ENCODE measurements at places on chromosomes 4 and X.

DNA sequence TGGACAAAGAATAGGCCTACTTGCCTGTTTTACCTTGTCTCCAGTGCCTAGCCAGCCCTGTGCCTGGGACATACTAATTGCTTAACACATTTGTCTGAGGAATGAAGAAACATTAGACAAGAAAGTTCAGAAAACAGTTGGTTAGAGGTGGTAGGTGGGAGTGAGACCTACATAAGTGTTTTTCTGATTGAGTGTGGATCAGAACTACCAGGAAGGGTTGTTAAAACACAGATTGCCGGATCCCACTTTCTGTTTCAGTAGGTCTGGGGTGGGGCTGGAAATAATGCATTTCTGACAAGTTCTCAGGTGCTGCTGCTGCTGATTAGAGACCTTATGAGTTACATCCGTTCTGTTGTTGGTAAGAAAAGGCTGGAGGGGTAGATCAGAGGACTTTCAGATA is 5.7 kb upstream of the JADE1 start:
- no peak for DNase-seq

GRCh38 chr4:112348488-112349158 is 51.5 kb downstream of the ALPK1 start:
- peak; percentile 85 for DNase-seq

- no peak for DNase-seq
Observed at GRCh38 chrX:124392794-124393193, 46.4 kb downstream of the SH2D1A start.

- DNase-seq: peak; percentile 40
Observed at GRCh38 chrX:49838374-49838773, 9.3 kb downstream of the PAGE4 start.

DNA sequence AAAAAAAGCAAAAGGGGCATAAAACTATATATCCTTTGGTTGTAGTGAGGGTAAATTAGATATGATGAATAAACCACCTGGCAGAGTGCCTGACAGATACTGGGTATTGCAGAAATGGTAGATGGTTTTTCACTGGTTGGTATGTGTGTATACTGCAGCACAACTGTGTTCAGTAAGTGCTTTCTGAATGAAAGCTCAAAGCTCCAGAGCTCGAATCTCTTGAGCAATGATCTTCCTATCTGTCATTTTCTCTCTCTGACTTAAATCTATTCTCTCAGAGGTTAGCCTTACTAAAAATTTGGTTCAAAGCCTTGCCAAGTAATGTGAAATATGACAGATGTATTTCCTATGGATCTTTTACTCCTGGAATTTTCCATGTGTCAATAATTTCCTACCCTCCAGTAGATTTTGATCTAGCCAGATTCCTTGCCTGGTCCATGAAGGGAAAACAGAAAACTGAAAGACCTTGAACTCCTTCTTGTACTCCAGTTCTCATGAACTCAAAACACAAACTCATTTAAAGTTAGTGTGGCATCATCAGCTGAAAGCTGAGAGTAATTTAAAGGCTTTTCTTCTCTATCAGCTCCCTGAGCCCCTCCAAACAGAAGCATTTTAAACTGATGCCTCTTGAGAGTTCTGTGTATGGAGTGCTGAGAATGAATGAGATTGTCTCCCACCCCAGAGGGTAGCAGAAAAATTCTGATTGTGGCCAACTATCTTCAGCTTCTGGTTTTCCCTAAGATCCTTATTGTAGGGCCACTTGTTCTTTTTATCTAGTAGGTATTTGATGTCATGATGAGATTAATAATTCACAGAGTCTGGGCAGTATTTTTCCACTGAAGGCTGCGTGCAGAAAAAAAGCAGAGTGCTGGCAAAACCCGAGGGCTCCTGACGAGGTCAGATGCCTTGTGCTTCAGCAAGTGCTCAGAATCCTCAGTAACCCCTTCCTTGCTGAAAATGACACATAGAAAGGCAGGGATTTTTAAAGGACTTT is 363.4 kb upstream of the BOD1L1 start:
- no peak for DNase-seq

DNA sequence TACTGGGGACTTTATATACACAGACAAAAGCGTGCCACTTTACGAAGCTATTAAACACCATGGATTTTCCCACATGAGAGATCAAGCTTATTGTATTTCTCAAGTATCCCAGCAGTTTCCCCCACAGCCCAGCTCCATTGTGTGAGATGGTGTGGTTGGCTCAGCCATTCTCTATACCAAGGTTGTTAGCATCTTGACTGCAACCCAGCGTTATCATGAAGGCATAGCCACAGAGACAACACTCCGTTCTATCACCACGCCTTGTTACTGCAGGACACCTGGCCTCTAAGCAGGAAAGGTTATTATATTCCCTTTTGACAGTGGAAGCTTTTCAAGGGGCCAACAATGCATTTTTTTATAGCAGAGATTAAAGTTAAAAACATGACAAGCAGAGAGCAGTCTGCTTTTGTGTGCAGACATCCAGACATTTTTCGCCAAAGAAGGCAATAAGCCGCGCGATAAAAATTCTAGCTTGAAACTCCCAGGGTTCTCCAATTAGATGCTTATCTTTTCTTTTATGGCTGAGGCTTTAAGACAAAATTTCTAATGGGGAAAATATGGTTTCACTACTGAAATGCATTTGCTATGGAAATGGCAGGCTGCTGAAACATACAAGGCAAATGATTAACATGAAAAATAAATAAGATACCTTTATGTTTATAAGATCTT is 206.1 kb downstream of the MID1 start:
- DNase-seq: no peak

DNA sequence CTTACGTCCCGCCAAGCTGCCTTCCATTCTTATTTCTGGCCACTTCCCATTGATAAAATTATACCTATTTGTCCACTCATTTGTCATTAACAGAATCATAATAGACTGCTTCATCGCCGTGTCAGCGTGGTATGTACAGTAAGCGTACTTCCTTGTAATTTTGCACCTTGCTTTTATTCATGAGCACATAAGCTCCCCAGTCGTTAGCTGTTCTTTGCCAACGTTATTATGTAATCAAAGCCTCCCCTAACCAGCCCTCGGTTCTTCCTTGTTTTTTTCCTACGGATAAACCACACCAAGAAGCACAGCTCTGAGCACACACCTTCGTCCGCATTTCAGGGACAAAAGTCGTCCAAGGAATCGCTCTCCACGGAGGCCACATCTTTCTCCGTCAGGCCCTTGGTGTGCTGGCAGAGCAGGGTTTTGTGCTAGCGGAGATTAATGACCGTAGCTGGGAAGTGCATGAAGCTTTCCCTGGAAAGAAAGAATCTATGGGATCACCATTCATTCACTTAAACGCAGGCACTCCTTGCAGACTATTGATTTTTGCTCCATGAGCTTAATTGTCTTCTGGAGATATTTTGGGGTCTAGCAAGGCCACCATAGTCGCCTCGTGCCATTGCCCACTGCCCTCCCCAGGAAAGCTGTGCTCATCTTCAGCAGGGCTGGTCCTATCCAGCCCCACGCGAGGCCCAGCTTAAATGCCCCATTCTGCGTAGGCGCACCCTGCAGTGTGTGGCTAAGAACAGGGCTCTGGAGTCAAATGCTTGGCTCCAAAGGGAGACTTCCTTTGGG is 200.9 kb upstream of the PSAPL1 start:
- no peak for DNase-seq

DNA sequence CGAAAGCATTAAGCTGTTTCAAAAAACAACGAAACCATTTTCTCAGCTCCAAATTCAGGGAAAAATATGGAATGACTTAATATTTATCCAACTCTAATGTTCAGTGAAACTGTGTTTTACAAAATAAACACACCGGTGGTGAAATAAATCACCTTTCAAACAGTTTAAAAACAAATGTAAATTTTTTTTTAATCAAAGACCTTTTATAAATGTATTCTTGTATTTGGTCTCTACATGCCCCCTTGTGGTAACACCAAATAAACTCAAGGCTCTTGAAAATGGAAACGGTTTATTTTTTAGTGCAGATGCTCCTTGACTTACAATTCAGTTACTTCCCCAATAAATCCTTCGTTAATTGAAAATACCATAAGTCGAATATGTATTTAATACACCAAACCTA is 45.8 kb upstream of the ITM2A start:
- DNase-seq: no peak

GRCh38 chr4:177938226-177938625 is 496.0 kb upstream of the AGA start:
- DNase-seq: no peak

DNA sequence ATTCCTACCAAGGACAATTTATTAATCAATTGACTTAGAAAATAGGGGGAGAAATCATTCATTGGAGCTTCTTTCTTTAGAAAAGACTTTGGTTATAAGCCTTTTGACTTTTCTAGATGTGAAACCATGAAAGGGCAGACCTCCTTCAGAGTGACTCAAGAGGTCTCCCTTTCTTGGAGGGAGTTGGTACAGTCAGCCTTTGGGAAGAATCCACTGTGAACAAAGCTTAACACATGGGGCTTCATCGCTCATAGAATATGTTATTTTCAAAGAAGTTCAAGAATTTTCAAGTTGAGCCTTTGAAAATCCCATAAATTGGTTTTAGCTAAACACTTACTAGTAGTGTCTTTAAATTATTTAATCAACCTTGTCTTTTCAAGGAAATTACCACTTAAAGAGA is 28.0 kb downstream of the RIPPLY1 start:
- no peak for DNase-seq

DNA sequence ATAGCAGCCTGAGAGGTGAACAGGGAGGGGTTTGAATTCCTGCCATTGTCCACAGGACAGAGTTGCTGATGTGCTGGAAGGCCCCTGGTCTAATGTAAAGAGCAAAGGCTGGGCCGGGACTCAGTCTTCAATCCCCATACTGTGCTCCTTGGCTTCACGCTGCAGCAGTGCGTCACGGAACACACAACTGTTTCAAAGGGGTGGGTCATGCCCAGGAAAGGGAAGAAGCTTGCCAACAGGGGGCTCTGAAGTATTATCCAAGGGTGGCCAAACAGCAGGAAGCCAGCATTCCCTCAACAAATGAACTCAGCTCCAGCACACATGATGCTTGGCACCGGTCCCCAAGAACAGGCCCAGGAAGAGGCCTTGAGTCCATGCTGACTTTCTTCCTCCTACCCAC is 122.5 kb downstream of the NFKB1 start:
- peak; percentile 41 for DNase-seq

DNA sequence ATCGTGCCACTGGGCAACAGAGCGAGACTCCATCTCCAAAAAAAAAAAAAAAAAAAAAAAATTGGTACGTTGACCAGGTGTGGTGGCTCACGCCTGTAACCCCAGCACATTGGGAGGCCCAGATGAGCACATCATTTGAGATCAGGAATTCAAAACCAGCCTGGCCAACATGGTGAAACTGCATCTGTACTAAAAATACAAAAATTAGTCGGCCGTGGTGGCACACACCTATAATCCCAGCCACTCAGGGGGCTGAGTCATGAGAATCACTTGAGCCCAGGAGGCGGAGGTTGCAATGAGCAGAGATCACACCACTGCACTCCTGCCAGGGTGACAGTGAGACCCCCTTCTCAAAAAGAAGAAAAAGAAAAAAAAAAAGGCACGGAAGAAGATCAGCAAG is 24.5 kb downstream of the RBMX start:
- no peak for DNase-seq

GRCh38 chrX:104450316-104450715 is 115.7 kb upstream of the IL1RAPL2 start:
- DNase-seq: no peak

- no peak for DNase-seq
Observed at GRCh38 chr4:137775701-137776100, 243.4 kb upstream of the PCDH18 start.

GRCh38 chr4:135418353-135418752 is 1216.8 kb upstream of the PABPC4L start:
- DNase-seq: peak; percentile 32

DNA sequence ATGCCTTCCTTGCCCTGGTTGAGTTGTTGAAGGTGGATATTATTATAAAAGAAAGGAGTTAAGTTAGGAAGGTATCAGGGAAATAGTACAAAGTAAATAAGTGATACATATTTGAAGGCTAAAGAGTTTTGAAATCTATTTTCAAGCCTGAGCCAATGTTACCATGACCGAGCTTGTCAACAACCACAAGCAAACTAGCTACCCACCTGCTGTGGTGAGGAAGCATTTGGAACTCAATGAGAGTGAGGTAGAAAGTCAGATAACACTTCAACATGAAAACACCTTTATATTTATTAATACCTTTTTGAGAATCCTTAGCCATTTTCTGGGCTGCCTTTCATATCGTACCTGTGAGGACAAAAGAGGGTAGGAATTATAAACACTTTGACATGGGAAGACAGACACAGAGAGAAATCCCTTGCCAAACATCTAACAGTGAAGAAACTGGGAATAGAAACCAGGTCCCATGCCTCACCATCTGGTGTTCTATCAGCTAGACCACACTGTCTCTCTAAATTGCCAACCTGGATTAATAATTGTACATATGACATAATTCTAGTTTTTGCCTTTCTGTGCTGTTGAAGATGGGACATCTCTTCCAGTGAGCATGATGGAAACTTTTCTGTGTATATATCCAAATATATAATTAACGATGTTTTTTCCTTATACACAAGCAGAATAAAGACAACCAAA is 606.4 kb upstream of the NR3C2 start:
- DNase-seq: no peak

DNA sequence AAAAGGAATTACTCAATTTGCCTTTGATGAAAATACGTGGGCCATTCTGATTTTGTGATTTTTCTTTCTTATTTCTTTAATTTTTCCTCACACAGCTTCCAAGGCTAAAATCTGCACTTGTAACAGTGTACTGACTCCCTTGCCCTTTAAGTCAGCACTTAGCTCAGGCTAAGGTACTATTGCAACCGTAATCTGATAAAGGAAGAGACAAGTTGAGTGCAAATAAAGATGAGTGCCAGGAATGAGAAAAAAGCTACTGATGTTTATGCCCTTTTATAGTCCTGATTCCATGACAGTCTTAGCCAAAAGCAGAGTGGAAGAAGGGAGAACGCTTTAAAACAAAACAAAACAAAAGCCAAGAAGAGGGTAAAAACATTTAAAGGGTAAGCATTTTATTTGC is 6.0 kb downstream of the DMD start:
- DNase-seq: no peak

- no peak for DNase-seq
Observed at GRCh38 chr4:61443813-61444510, 243.8 kb downstream of the ADGRL3 start.

DNA sequence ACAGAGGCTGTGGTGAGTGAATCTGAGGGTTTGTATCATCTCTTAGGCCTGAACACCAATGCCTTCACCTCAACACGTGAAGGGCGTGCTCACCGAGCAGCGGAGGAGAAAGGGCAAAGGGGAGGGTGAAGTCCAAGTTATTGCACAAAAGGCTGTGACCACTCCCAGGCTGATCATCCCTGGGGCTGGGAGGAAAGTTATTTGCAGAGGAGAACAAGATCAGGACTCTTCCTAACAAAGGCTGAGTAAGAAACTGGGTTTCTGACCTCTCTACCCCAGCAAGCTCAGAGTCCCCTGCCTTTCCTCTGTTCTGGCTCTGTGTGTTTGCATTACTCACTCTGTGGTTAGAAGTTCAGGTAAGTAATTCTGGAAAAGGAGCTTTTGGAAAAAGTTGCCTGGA is 366.3 kb upstream of the CXorf51A start:
- no peak for DNase-seq

GRCh38 chrX:68826113-68826980 is 2.5 kb upstream of the EFNB1 start:
- peak; percentile 15 for DNase-seq
